ENCODE measurements at places on chromosomes 2 and 18.
A peak's percentile ranks its signal among the peaks of the same experiment; 100 is the strongest.

- DNase-seq = no peak
These were observed 183.6 kb downstream of the THADA start for GRCh38 chr2:43412114-43412753.

GRCh38 chr2:112110966-112111365 is 27.2 kb upstream of the FBLN7 start:
- DNase-seq = no peak

DNA sequence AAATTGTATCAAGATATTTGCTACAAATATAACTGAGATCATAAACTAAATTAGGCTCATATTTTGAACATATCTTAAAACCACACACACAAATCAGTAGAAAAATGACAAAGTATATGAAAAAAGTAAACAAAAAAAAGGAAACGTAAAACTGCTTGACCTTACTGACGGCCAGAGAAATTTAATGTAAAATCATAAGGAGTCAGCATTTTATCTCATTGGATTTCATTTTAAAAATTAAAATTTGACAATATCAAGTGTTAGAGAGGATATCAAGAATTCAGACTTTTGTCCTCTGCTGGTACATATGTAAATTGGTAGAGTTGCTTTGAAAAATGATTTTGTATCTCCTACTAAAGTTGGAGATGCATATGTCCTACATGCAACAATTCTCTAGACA is 209.2 kb upstream of the ZC3H15 start:
- DNase-seq = no peak

GRCh38 chr2:201888426-201888800 is 82.1 kb downstream of the CDK15 start:
- no peak for DNase-seq

DNA sequence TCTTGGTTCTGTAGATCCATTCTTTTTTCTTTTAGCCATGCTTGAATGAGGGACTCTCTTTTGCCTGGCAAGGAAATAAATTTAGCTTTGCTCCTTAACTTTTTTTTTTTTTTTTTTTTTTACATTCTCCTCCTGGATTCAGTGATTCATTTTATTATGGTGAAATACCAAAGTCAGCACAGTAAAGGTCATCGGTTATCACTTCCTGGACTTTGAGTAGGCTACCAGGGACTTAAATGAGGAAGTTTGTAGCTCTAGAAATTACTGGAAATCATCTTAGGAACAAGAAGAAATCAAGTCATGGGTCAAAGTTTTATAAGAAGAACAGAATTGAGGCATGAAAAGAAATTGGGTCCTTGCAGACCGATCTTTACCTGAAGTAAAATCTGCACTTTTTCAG is 75.0 kb downstream of the SOCS6 start:
- DNase-seq = no peak

GRCh38 chr2:85525567-85525966 is 13.4 kb upstream of the MAT2A start:
- DNase-seq = no peak

DNA sequence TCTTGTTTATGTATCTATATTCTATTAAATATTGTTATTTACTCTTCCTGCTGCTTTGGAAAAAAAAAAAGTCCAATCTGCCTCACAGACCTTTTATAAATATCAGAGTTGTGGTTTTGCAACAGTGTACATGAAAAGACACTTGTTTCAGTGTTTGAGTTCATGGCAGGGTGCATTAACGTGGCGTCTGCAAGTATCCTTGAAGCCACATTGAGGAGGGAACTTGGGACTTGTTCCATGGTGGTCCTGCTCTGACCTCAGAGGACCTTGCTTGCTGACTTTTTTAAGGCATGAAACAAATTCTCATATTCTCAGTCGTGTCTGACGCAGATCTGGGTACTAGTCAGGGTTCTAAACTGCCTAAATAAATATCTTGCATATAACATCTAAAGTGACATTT is 55.1 kb downstream of the CRIM1 start:
- no peak for DNase-seq

DNA sequence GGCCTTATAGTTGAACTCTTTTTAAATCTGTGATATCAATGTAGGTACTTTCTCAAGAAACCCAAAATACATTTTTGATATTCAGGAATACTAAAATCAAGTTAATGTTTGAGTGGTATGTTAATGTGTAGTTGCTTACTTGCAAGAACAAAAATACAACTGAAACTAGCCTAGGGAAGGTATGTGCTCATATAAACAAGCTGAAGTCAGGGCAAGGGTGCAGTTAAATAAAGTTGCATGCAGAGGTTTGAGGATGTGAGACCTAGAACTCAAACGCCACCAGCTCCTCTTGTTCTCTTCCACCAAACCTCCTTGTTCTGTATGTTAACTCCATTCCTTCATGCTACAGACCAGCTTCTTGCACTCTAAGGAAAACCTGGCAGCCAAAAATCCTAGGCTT is 388.3 kb upstream of the SMIM21 start:
- DNase-seq = no peak

DNA sequence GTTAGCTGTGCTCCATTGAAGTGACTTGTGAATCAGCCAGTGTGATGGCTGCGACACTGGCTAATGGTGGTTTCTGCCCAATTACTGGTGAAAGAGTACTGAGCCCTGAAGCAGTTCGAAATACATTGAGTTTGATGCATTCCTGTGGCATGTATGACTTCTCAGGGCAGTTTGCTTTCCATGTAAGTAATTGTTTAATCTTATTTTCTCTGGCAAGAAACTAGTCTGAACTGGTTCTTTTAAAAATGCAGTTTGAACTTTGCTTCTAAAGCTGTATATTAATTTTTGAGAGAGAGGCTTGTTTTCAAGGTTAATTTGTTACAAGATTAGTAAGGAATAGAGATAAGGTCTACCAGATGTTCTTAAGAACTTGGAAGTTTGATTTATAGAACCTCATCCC is 46.7 kb downstream of the GLS start:
- no peak for DNase-seq

- DNase-seq = no peak
These were observed 390.6 kb upstream of the PKDCC start for GRCh38 chr2:41657226-41657625.

DNA sequence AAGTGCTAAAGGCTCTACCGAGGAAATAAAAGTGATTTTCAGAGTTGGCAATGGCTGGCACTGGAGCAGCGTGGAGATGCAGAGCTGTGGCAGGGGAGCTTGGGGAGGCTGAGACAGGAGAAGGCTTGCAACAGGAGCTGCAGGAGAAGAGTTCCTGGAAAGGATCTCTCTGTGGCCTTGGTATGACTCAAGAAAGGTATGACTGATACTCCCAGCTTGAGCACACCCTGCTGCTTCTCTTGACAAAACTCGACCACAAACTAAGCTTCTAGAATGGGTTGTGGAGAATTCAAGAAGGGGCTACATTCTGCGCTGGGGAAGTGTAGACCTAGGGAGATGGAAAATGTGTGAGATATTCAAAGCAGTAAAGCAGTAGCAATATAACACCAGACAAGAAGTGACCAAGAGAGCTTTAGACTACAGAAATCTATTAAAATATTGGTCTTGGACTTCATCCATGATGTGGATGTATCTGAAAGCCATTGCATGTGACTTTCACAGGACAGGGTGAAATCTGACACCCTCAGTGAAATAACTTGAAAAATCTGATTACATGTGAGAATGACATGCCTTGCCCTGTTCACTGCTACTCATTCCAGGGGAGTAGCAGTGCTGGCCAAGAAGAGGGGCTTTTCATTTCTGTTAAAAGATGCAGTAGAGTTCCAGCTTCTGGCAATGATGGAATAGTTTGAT is 41.5 kb downstream of the SUCLG1 start:
- DNase-seq = no peak

DNA sequence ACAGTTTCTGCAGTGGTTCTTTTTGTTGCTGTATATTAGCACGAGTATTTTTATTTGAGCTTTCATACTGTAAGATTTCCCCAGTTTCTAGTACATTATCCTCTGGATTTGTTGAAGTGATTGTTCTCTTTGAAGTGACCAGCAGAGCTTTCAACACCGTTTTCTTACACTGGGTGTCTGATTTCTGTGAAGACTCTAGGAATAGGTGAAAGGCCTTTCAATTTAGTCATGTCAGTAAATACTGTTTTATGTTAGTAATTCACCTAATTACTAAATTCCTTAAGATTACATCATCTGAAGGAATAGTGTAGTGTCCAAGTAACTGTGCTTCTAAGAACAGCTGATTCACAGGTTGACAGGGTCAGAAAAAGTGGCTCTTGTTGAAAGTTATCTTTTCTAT is 2.3 kb downstream of the PPM1B start:
- no peak for DNase-seq

GRCh38 chr18:3449512-3450011 is 410 bp upstream of the TGIF1 start:
- peak; percentile 85 for DNase-seq

DNA sequence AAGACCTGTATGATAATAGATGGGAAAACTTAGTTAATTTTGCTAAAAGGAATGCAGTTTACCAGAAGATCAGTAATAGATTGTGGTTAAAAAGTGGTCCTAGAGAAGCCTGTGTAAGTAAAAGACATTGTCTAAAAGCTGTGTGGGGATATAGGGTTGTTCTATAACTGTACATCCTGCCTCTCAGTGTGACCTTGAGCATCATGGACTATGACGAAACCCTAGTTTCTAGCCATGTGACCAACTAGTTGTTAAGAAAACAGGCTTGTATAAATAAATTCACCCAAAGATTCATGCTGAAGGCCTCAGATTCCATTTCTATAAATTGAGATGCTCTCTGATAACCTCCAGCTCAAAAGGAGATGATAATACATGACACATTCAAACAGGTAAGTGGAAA is 160.7 kb downstream of the IKZF2 start:
- DNase-seq = no peak

DNA sequence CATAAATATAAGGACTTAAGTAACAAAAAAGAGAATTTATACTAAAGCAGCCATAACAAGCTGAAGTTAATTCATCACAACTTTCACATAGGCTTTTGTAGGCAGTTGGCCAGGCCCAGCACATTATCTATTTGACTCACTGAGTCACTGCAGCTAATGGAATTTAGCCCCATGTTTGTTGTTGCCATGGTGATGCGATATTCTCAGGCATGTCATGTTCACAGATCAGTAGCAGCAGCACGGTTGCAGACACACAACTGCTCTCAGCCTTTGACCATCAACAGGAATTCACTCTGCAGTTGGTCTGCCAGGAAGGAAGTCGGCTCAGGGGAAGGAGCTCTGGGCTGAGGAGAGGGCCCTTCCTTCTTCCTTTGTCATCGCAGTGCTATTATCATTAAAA is 639.8 kb downstream of the TMEM182 start:
- no peak for DNase-seq

- DNase-seq = no peak
These were observed 1546.3 kb downstream of the LRP1B start for GRCh38 chr2:140584471-140584870.

GRCh38 chr2:199462956-199463692 is 5.4 kb upstream of the SATB2 start:
- DNase-seq = peak; percentile 82

DNA sequence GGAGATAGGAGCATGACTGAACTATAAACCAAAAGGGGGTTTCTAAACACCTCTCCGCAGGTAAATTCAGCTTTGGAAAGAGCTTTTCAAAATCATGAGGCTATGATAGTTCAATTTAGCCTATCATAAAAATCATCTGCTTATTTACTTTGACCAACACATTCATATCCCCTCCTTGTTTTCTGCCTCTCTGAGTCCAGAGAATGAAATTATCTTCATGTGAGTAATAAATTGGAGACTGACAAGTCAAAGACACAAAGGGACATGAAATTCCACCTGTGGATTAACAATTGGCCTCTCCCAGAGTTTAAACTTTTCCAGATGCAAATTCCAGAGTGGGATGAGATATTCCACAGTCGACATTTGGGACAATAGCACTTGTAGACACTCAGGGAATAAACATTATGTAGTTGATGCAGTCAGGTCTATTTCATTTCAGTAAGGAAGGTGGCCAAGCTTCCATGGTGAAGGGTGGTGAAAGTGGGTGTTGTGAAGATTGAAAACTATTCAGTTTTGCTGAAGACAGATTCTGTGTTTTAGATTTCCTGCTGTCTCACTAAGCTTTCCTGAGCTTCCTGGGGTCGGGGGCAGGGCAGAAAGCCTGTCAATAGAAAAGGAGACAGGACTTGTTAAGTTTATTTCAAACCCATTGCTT is 84.7 kb downstream of the CDC42EP3 start:
- no peak for DNase-seq

DNA sequence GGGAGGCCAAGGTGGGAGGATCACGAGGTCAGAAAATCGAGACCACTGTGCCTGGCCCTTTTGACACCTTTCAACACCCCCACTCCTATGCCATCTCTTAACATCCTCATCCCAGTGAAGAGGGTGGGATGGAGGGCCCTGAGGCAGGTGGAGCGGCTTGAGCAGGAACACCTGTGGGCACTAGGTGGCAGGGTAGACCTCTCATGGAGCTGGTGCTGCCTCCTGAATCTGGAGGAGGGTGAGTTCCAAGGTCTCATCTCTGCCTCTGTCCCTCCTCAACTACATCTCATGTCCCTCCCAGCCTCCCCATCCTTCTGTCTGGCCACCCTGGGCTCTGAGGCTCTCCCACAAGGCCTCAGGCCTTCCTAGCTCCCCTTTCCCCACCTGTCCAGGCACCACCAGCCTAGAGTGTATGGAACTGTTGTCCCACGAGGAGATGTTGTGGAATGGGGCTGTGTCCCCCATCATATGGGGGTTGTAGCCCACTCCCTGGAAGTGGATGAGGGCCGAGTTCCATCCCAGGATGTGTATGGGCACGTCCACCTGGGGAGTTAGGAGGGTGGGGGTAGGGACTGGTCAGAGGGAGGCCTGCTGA is 17.0 kb upstream of the CRYBA2 start:
- DNase-seq = no peak

DNA sequence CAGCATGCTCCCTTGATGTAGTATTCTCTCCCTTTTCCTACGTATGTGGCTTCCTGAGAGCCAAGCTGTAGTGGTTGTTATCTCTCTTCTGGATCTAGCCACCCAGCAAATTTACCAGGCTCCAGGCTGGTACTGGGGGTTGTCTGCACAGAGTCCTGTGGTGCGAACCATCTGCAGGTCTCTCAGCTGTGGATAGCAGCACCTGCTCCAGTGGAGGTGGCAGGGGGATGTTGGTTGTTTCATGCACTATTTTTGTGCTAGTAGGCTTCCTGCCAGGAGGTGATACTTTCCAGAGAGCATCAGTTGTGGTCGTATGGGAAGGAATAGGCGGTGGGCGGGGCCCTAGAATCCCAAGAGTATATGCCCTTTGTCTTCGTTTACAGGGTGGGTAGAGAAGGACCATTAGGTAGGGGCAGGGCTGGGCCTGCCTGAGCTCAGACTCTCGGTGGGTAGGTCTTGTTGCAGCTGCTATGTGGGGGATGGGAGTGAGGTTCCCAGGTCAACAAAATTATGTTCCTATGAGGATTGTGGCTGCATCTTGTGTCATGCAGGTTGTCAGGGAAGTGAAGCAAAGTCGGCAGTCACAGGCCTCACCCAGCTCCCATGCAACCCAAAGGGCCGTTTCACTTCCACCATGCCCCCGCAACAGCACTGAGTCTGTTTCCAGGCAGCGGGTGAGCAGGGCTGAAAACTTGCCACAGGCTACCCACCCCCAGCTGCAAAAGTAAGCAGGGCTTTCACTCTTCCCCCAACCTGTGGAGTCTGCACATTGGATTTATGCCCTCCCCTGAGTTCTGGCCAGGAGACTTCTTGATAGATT is 1139.5 kb downstream of the BCL11A start:
- DNase-seq = no peak
